ENCODE measurements at places on chromosomes 4 and X.

- DNase-seq, result no peak
Observed at GRCh38 chr4:71356924-71357663, 18.3 kb downstream of the SLC4A4 start.

- DNase-seq, result no peak
Observed at GRCh38 chrX:53440621-53441517, 6.7 kb upstream of the HSD17B10 start.

DNA sequence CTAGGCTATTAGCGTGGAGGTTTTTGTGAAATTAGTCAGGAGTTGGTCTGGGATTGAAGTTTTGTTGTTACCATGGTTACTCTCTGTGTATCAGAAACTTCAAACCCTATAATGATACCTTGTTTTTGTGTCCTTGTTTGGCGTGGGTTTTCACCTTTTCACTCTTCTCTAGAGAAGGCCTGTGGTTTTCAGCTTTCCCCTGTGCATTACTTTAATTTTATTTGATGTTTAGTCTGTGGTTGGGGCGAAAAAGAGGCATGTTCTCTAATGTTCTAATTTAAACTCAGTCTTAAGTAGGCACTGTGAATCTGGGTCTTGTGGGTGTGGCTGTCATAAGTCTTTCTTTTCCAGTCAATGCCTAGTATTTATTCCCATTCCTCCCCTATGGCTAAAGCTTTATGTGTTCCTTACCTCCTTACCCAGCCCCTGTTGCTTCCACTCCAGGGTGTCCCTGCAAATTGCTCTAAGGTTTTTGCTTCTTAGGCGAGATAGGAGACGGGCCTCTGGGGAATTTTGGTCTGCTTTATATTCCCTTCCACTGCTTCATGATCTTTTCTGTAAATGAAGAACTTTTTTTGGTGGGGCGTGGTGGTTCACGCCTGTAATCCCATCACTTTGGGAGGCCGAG is 326.3 kb upstream of the ZCCHC13 start:
- no peak for DNase-seq

DNA sequence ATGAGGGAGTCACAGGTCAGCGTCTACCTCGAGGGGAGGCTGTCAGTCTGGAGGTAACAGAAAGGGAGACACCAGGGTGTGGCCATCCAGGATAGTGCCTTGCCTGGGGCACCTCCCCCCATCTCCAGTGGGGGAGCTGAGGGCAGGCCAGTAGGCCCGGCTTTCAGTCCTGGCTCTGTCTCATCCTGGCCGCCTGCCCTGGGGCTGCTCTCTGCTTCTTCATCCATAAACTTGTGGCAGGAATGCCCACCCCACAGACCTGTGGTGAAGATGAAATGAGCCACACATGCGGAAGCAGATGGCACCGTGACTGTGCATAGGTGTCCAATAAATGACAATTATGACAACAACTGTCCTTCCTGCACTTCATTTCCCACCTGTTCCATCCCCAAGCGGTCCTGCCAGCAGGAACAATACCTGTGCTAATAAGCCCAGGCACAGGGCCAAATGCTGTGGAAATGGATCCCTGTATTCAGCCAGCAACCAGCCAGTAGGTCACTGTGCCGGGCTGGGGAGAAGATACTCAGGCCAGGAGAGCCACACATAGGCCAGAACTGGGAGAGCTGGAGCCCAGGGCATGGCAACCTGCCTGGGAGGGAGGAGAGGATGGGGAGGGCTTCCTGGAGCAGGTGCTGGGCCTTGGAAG is 30.2 kb downstream of the TRO start:
- DNase-seq, result no peak

GRCh38 chr4:17773135-17773698 is 8.2 kb downstream of the FAM184B start:
- no peak for DNase-seq

DNA sequence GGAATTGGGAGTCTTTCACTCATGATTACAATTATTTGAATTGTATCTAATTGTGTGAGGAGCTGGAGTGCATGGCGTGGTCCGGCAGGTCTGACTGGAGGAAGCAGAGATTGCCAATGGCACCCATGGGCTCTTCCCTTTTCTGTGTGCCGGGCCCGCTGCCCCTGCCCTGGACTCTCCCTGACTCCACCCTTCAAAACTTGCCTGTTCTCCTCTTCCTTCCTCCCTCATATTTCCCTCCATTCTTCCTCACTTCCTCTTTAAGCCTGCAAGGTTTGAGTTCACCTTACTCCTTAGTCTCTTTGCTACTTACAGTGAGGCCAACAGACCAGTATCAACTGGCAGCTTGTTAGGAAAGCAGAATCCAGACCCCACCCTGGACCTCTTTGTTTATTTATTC is 6.5 kb upstream of the STBD1 start:
- no peak for DNase-seq

- no peak for DNase-seq
Observed at GRCh38 chrX:37331546-37331945, 17.6 kb upstream of the PRRG1 start.

GRCh38 chr4:164606478-164606877 is 147.5 kb upstream of the SMIM31 start:
- no peak for DNase-seq

DNA sequence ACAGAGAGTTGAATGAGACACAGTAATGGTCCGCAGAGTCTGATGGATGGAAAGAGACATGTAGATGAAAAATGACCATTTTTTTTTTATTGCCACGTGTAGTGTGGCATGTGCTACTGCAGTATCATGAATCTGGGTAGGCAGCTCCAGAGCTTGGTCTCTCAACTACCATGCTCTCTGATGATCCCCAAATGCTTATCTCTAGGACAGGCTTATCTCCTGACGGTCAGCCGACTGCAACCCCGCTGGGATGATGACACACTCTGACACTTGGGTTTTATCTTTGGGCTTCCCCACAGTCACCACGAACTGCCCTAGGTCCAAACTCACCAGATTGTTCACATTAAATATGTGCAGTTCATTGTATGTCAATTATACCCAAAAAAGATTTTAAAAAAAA is 239.7 kb downstream of the QDPR start:
- DNase-seq, result no peak

DNA sequence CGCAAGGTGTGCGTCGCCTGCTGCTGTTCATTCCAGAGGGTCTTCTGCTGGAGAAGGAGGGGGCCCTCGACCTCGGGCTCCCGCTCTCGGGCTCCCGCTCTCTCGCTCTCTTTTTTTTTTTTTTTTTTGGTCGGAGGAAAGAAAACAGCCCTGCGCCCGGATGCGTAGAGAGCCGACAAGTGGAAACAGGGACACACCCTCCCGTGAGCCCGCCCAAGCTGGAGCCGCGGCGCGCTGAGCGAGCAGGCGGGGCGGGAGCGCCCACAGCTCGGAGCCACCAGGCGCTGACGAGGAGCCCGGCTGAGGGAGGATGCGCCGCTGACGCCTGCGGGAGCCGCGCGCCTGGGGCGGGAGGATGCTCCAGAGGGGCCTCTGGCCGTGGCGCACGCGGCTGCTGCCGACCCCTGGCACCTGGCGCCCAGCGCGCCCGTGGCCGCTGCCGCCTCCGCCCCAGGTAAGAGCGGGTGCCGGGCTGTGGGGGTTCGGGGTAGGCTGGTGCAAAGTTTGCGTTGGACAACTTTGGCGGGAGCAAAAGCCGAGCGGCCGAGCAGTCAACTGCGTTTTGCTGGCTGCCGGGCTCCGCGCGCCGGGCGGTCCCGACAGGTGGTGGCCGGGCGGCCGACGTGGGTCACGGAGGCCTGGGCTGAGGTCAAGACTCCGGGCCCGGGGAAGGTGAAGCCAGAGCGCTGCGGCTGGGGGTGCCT is at the start of gene MCUB:
Gene MCUB (plus strand): TSS at position 264 of the 704 bp plus-strand sequence. CDS start 92 bp downstream, at position 356.
- DNase-seq, result peak; percentile 84

- no peak for DNase-seq
Observed at GRCh38 chr4:115678425-115678941, 565.1 kb upstream of the NDST4 start.

- no peak for DNase-seq
Observed at GRCh38 chr4:145301386-145302080, 121.1 kb upstream of the OTUD4 start.

DNA sequence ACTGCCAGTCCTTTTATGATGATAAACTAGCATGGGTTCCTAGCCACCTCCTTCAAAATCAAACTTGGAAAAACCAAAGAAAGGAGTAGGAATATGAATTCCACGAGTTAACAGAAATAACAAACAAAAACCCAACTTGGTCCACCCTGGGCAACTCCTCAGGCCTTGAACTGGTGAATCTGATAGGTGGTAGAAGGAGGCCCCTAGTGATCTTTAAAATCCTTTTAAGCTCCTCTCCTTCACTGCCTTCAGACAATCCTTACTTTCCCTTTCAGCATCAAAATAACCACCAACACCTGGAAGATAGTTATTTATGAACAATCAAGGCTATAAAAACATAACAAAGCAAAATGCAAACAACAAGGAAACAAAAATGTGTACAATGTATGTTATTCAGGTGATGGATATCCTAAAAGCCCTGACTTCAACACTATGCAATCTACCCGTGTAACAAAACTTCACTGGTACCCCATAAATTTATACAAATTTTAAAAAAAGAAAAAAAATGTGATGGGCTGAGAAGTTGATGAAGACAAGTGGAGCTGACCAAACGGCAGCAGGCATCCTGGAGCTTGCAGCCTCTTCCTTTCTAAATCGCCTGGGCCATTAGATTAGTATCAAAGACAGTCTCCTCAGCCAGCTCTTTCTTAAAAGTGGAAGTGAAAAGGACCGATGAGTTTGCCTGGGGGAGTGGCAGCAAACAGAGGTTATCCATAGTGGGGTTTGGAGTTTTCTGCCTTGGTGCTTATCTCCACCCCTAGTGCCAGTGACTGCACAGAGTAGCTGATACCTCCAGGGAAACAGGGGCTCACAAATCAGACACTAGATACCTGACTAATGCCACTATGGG is 179.6 kb downstream of the TMA16 start:
- DNase-seq, result no peak

GRCh38 chr4:151143162-151143561 is 43.7 kb downstream of the RPS3A start:
- DNase-seq, result no peak

DNA sequence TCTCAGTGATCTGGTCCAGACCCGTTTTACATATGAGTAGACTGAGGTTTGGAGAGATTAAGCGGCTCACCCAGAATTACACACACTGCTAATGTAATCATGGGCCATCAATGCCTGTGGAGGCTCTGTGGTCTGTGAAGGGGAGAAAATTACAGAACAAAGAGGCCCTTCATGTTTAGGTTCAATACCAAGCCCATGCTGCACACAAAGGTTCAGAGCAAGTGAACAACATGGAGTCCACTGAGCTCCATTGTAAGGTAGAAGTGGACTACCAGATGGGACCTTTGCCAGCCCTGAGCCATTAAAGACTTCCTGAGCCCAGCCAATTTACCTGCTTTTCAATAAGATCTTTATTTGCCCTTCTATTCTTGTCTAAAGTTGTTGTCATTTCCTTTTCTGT is 109.8 kb downstream of the LUZP4 start:
- no peak for DNase-seq

DNA sequence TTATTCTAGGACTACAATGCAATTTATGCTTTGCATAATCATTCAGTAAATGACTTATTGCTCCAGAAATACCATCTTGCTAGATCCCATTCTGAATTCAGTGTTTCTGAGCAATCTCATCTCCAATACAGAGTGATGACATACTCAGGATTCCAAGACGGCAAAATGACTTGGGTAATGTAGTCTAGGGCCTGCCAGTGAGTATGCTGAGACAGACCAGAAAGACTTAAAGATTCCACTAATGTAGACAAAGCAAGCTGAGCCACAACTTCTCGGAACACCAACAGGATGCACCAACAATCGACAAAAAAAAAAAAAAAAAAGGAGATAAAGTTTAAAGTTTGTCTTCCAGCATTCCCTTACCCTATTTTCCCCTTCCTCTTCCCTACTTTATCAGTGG is 919 bp upstream of the SEC24B start:
- no peak for DNase-seq

DNA sequence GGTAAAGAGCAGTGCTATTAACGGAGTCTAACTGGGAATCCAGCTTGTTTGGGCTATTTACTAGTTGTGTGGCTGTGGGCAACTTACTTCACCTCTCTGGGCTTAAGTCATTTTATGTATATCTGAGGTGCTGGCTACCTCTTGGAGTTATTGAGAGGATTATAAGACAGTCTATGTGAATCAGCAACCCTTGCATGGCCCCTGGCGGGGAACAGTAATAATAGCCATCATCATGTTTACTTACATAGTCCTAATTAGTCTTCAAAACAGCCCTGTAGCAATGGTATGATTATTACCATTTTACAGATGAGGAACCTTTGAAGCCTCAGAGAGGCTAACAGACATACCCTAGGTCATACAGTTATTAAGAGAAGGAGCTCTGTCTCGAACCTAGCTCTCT is 1.5 kb downstream of the HPRT1 start:
- DNase-seq, result no peak

DNA sequence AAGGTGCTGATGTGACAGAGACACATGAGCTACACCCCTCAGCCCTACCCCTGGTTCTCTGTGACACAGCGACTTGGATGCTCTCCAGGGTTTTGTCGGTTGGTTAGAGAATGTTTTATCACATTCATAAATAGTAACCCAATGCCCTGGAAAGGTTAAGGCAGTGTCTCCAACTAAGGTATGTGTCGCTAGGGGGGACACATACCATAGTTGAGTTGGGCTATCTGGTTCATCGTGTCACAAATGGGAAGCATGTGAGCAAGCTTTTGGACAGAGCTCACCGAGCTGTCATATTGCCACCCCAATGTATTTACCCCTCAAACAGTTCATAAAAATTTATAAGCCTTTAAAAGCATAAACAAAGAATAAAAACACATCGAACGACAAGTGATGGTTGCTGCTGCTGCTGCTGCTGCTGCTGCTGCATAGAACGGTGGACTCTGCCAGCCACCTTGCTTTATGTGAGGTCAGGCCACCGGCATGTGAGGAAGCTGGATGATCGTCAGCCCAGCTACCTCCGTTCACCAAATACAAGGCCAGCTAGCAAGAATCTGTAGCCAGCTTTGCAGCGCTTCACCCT is 55.9 kb downstream of the STOX2 start:
- no peak for DNase-seq

DNA sequence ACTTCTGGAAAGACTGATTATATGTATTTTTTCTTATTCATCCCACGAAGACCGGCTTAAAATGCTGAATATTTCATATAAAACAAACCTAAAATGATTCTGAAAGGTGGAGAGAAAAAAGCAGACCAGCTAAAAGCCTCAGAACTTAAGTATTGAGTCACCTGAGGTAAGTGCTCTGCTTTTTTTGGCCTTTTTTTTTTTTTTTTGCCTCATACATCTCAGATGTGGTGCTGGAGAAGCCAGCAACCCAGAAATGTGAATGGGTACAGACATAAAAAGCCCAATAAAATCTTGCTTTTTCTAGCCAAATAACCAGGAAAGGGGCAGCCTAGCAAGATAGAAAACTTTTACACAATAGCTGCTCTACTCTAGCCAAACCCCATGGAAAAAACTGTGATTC is 57.0 kb downstream of the RLIM start:
- DNase-seq, result no peak

GRCh38 chr4:24067367-24068193 is 177.7 kb upstream of the PPARGC1A start:
- no peak for DNase-seq
